ENCODE measurements at places on chromosomes 12 and 14.

DNA sequence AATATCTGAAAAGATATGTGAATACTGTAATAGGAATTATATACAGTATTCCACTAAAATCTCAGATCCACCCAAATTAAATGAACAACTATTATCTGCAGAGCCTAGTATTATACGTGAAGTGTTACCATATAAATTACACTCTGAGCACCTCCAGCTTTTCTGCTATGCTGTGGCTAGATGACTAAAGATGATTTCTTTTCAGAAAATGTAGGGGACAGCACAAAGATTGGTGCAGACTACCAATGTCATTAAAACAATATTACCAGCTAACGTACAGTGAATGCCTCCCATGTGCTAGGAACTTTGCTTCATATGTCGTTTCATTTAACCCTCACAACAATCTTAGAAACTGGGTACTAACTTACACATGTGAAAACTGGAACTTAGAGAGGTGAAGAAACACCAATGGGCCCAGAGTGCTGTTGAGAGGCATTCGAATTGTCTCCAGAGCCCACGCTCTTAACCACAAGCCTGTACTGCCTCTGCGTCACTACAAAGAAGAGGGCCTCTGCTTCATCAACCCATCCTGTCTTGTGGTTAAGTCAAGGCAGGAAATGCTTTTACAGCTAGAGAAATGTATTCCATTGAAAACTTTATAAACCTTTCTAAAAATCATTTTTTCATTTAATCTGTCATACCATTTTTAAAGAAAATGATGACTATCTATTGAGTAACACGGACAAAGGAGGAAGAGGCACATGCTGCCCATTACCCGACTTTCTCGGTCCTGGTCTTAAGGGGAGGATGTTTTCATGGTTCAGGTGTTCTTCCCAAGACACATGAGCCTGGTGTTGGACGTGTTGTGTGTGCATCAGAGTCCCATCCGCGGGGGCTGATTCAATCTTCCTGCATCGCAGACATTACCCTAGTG lies 1.3 kb downstream of the GPR65 start:
- DNase-seq = peak; percentile 67

GRCh38 chr12:112285600-112286401 lies 96.4 kb downstream of the HECTD4 start:
- no peak for DNase-seq

GRCh38 chr14:91250912-91251311 lies 6.4 kb upstream of the GPR68 start:
- no peak for DNase-seq

DNA sequence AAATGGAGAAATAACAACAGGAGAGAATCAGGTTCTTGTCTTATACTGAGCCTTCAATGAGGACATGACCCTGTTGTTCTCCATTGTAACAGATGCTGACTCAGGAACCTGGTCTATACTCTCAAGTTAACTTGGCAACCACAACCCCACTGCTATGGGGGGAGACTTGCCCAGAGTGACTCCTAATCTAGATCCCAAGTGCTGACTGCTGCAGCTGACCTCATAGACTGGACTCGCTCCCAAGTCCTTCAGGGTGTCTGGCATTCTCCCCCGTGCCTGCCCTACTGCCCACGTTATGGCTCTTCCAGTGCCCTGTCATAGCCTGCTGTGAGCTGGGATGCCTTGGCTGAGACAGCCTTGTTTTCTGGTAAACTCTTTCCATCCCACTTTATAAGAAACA lies 37.1 kb downstream of the NID2 start:
- no peak for DNase-seq
